ENCODE measurements at places on chromosomes 4 and X.

DNA sequence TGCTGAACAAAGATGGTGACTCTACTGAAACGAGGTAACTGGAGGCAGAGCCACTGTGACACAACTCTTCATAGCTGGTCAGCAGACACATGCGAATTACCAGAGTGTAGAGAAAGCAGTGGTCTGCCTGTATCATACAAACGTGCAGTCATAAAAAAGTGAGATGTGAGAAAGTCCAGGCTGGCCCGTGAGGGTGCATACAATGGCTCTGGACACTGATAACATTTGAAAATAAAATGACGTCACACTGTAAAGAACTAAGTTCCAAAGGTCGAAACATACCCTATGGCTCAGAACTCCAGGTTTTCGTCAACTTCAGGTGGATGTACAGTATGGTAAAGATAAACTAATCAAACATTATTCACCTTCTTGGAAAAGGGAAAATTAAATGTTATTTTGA lies 95.7 kb downstream of the SHISA3 start:
- no peak for DNase-seq

DNA sequence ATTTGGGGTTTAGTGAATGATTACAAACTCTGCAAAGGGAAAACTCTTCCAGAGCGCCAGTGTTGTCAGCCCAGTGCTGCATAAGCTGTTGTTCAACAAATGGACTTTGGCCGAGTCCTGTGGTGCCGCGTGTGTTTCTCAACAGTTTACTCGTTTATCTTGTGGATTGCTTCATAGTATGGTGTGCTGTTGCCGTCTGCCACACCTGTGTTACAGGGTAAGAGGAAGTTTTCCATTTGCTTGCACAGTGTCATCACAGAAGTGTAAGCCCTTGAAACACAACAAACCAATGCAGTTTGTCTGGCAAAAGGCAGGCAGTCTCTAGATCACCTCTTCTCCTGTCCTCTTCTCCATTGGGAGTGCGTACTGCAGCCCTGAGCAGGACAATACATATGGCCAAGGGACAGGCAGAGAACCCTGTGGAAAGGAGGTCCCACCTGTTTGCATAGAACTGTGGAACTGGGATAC lies 66.3 kb downstream of the DCUN1D4 start:
- DNase-seq: no peak

- no peak for DNase-seq
Measured at GRCh38 chrX:106711375-106711774, 15.1 kb upstream of the RNF128 start.

DNA sequence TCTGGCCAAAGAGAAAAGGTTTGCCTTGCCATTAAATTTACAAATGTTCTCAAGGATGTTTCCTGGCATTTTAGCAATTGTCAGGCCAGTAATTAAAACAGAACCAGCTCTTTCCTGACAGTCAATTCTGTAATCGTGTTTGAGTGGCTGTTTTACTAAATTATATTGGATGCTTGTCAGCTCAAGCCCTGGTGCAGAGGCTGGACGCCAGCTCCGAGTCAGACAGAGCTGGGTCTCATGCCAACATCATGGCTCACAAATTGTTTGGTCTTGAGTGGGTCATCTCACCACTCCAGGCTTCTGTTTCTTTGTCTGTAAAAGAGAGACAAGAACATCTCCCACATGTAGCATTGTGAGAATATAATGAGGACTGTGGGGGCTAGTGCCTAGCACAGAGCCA lies 190.3 kb upstream of the PSAPL1 start:
- no peak for DNase-seq

DNA sequence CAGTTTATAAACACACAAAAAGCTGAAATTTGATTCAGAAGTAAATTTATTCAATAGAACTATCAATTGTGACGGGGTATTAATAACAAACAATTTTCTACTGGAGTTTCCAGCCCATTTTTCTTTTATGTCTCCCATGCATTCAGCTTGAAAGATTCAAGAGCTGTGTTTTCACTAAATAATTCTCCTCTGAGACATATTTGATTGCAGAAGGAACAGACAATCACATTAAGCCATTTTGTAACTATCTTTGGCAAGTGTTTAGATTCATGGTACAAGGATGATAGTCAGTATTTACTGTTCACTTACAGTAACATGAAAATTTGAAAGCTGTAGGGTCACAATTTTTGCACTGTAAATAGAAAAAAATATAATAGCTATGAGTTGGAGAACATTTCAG lies 198.4 kb upstream of the TACR3 start:
- no peak for DNase-seq

DNA sequence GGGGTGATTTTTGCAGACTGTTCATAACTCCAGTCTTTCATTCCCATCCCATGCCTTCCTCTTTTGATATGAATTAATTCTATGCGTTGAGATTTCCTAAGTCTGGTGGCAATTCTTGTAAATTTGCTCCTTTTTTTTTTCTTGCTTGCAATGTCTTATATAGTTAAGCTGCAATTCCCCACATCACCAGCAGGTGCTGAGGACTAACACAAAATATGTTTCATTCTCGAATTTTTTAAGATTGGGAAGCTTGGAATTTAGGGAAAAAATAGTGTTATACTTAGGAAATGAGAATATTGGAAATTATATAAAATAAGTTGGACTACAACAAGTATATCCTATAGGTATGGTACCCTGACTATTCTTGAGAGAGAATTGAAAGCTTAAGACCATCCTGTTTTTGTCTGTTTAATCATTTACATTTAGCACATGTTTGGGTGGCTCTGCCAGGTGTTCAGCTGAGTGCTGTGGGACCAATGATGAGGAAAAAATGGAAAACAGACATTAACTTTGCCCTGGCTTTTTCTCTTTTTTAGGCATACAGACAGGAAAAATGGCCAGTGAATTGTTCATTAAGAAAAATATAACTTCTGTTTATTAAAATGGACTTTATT lies 30.2 kb downstream of the AFF2 start:
- DNase-seq: peak; percentile 5

- no peak for DNase-seq
Measured at GRCh38 chrX:129965166-129965565, 17.3 kb upstream of the BCORL1 start.

DNA sequence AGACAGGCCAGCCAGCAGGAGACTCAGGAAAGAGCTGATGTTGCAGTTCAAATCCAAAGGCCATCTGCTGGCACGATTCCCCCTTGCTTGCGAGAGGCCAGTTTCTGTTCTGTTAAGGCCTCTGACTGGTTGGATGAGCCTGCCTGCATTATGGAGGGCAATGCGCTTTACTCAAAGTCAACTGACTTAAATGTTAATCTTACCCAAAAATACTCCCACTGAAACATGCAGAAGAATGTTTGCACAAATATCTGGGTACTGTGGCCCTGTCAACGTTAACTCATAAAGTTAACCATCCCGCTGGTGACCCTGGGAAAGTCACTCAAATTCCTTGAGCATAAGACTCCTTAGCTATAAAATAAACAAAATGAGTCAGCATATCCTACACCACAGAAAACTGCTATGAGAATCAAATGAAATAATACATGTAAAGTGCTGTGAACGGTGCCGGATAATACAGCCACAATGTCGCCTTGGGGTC lies 326.4 kb downstream of the EVC2 start:
- DNase-seq: no peak

GRCh38 chr4:128031756-128032384 lies 29.2 kb upstream of the LARP1B start:
- no peak for DNase-seq

GRCh38 chr4:186205156-186205555 lies 13.8 kb downstream of the CYP4V2 start:
- DNase-seq: no peak

GRCh38 chrX:17859609-17860178 lies 1.4 kb downstream of the RAI2 start:
- DNase-seq: no peak

DNA sequence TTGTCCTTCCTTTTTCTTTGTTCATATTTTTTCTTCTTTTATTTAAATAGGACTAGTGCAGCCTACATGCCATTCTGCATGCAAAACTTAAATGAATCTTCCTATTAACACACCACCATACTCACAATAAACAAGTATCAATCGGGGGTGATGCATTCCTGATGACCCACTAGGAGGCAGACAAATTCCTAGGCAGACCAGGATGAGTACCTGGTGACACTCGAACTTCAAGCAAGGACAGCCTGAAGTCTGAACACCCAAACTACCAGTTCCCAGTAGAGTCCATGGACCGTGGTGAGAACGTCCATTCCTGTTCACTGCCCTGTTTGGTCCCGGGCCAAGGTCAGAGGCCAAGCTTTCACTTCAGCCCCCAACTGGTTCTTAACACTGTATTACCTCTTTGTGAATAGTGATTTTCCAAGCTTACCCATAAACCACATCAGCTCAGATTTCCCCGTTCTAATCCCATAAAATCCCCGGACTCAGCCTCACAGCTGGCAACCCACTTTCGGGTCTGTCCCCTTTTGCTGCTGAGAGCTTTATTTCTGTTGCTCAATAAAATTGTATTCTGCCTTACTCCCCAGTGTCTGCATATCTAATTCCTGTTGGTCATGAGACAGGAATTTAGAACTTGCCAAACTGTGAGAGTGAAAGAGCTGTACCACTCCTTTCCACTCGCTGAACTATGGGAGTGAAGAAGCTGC lies 1286.6 kb downstream of the FSTL5 start:
- no peak for DNase-seq
